ENCODE measurements at places on chromosomes 4 and X.

DNA sequence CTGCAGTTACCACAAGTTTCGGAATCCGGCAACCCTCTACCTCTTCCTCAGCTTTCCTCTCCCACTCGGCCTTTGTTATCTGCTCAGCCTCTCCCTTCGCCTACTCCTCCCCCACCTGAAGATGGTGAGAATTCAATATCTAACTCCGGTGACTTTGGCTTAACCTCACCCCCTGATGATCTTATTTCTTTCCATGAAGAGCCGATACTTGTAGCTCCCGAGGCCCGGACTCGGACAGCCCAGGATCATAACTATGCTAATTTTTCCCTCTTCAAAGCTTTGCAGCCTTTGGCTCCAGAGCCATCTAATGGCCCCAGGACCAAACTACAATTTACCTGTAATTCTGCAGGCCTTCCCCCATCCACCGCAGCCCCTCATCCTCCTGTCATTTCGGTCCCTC lies 32.0 kb upstream of the MGST2 start:
- no peak for DNase-seq

DNA sequence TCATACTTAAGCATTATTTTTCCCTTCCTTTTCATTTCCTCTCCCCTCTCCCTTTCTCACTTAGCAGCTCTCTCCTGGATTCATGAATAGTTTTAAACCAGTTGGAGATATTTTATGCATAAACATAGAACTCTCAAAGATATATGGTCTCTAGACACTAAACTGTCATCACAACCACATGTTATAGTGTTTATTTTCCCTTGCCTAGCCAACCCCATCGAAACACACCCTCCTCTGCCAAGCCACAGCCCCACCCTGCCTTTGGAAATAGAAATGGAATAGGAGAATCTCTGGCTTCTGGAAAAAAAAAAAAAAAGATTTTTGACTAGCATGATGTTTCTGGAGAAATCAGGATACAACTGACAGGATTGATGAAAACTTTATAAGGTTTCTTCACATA lies 64.8 kb upstream of the RBPJ start:
- DNase-seq = no peak

DNA sequence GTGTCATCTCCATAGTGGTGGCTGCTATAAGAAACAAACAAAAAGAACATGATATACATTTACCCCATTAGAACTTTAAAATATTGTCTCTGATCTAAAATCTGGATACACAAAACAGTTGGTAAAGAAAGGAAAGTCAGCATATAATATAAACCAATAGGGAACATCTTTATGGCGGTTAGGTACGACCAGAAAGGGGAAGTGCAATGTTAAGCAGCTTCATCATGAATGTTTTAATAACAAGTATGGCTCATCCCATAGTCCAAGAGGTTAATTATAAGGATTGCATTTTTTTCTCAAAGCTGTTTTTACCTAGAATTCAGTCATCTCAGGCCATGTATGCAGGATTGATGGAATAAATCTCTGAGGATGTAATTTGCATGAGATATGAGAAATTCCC lies 1869.7 kb downstream of the PCDH7 start:
- DNase-seq = no peak

GRCh38 chr4:5460106-5460801 lies 248.1 kb downstream of the EVC2 start:
- peak; percentile 34 for DNase-seq

DNA sequence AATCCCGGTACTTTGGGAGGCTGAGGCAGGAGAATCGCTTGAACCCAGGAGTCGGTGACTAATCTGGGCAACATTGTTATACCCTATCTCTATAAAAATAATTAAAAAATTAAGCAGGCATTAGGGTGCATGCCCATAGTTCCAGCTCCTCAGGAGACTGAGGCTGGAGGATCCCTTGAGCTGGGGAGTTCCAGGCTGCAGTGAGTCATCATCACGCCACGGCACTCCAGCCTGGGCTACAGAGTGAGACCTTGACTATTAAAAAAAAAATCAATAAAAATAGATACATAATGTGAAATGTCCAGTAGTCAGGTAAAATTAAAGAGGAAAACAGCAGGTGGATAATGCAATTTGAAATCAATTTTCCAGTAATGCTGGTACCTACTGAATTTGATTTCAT lies 14.6 kb downstream of the ADGRL3 start:
- no peak for DNase-seq

GRCh38 chrX:32877592-32877991 lies 333.8 kb downstream of the DMD start:
- no peak for DNase-seq

DNA sequence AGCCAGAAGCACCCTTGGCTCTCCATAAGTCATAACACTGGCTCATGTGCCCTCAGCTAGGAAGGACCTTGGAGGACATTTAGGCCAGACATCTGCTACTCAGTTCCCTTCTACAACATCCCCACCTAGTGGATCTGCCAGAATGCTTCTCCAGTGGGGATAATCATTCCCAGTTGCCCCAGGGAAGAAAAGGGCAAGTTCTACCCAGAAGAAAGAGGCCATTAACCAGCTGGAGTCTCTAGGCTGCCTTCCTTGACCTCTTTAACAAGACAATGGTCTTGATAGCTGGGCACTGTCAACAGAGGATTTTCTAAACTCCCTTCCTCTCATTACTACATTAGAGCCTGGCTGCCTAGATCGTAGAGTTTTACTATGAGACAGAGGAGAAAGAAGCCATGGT lies 42.0 kb downstream of the LGI2 start:
- DNase-seq = no peak

GRCh38 chr4:147733716-147734344 lies 1.9 kb downstream of the ARHGAP10 start:
- DNase-seq = no peak

DNA sequence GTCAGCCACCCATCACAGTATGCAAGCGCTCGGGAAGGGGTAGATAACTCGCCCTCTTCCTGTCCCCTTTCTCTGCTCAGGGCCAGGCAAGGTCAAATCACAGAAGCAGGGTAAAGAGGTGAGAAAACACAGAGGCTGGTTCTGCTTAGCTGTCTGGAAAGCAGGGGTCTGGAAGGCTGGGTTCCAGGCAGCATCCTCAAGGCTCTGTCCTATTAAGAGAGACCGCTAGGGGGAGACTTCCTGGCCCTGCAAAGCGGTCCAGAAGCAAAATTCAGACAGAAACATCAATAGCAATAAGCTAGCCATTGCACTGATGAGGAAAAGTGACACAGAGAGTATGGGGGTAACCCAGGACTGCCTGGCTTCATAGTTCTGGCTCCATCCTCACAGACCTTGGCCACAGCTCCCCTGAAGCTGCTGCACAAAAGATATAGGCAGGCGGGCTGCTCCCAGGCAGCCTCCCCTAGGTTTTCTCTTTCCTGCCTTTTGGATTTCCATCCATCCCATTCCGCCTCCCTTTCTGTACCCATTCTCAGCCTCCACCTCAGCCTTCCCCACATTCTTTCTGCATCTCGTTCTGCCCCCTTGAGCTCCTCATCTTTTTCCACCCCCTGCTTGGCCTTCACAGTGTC lies 308.5 kb downstream of the EVC2 start:
- DNase-seq = no peak

GRCh38 chrX:107804427-107804826 lies 21.2 kb upstream of the MID2 start:
- no peak for DNase-seq

DNA sequence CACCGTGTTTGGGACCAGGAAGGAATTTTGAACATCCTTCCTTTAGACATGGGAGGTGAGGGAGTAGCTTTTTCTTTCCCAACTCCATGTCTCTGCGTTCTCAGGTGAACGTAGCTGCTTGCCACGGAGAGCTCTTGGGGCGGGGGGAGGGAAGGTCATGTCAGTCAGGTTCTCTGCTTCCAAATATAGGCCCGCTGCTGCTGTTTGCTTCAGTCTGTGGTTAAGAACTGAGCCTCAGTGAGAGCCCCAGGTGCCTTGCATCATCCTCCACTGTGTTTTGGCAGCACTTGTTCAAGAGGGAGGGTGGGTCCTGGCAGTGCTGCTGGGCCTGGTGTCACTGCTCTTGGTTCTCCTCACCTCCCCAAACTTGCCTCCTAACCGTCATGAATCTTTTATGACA lies 46.5 kb downstream of the HADH start:
- peak; percentile 68 for DNase-seq

GRCh38 chr4:107714256-107714655 lies 5.8 kb downstream of the PAPSS1 start:
- no peak for DNase-seq

- no peak for DNase-seq
Observed at GRCh38 chr4:112184438-112184837, 39.2 kb downstream of the FAM241A start.

- DNase-seq = no peak
Observed at GRCh38 chrX:40895246-40895645, 159.9 kb upstream of the MED14 start.
